CD8-positive, alpha-beta memory T cell (primary cell): ENCODE measurements at places on chromosomes 7 and 10. TPM values are rescaled to one million over a fixed set of nuclear protein-coding genes. Genes with fewer than 3 reads are reported as not detected.

- DNase-seq: no peak
- peaks cover 62% of the 10 kb centered on the region for H3K27me3 ChIP-seq
- no peak overlapping the region for H3K27ac ChIP-seq
- H3K4me3 ChIP-seq: no peak overlapping the region
These were observed 3.4 kb upstream of the MNX1 start for GRCh38 chr7:157013602-157014549.

DNA sequence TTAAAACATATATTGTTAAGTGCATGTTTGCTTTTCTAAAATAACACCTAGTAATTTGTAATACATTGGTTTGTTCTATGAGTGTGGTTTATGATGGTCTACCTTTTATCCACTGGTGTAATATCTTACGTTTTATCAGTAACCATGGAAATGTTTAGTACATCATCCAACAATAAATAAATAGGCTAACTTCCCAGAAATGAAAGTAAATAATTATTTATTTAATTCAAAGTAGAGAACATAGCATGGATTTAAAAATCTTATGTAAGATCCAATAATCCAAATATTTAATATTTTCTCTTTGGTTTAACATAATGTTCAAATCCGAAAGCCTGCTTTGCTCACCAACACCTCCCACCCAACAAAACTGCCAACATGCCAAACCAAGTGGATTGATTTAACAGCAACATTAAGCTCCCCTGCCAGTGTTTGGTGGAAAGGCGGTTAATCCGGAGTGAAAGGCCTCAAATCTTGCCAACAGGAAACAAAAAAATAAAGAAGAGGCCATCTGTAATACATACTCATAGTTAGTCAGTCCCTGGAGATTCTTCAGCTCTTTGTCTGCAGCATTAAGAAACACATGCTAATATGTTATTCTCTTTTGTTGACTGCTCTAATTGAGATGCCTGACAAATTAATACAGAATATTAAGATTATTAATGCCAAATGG lies 897.8 kb downstream of the CNTNAP2 start:
- no peaks in the 10 kb centered on the region for H3K36me3 ChIP-seq
- H3K4me1 ChIP-seq: no peaks in the 10 kb centered on the region
- H3K27me3 ChIP-seq: no peaks in the 10 kb centered on the region
- no peak overlapping the region for H3K27ac ChIP-seq

- H3K27ac ChIP-seq: no peak overlapping the region
- no peaks in the 10 kb centered on the region for H3K4me1 ChIP-seq
- no peak for DNase-seq
- no peaks in the 10 kb centered on the region for H3K27me3 ChIP-seq
These were observed 259.3 kb downstream of the SNX13 start for GRCh38 chr7:17680943-17681351.

- H3K27me3 ChIP-seq: no peaks in the 10 kb centered on the region
- H3K4me3 ChIP-seq: no peak overlapping the region
- no peaks in the 10 kb centered on the region for H3K36me3 ChIP-seq
- DNase-seq: no peak
These were observed 27.7 kb upstream of the TMEM229A start for GRCh38 chr7:124060528-124060927.

DNA sequence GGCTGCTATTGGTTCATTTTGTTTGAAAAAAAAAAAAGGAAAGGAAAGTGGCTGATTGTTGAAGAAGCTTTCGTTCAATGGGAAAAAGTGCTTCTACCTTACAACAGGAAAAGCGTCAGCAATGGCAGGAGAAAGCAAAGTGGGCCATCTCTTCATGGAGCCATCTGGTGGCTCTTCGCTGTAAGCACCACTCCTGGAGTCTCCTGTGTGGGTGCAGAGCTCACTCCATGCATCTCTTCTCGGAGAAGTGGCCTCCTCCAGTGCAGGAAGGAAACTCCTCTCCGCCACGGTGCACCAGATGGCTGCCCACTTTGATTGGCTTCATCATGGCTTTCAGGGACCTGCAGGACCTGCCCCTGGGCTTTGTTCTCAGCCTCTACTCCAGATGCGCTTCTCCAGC lies 250.9 kb downstream of the PTEN start:
- no peak overlapping the region for H3K4me3 ChIP-seq
- no peak overlapping the region for H3K27ac ChIP-seq
- no peaks in the 10 kb centered on the region for H3K36me3 ChIP-seq
- peaks cover 22% of the 10 kb centered on the region for H3K4me1 ChIP-seq

DNA sequence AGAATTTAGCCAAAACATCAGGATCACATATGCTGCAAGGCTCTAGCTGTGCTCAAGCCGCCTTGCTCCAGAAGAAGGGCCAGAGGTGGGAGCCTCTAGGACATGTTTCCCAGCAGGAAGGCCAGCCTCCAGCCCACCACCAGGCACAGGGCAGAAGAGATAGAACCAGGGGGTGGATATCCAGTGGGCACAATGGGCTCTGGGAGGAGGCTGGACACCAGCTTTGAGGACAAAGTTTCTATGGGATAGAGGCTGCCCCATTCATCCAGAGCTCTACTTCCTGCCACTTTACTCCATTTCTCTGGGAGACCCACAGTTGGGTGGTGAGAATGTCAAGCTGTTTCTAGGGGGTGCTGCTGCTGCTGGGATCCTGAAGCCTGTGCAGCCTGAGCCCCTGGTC lies 77.1 kb downstream of the ARHGAP22 start:
- no peak for DNase-seq
- H3K27me3 ChIP-seq: no peaks in the 10 kb centered on the region
- no peak overlapping the region for H3K27ac ChIP-seq

Gene EBF3
- total RNA-seq: not detected

DNA sequence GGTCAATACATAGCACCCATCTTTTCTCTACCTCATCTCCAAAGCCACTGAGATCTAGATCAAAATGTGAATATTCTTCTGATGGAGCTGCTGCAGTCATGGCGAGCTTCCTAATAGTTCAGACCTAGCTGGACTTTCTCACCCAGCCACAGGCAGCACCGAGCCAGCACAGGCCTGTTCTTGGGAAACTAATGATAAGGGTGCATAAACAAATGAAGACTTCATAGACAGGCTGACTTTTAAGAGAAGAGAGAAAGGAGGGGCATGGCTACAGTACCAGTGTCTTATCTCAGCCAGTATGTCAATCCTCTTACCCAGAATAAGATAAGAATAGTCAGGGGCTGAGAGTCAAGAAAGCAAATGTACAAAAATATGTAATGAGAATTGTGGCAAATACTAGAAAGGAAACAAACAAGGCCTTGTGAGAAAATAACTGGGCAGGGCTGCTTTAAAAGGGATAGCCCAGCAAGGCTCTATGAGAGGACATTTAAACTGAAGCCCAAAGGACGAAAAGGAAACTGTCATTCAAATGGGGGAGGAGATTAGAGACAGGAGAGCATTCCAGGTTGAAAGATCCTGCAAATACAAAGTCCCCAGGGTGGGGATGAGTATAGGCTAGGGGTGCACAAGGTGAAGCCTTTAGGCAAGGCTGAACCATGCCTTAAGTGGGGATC lies 21.8 kb upstream of the CDK14 start:
- H3K27me3 ChIP-seq: no peaks in the 10 kb centered on the region
- H3K27ac ChIP-seq: no peak overlapping the region
- H3K36me3 ChIP-seq: no peaks in the 10 kb centered on the region
- DNase-seq: no peak
- H3K4me1 ChIP-seq: no peaks in the 10 kb centered on the region
- H3K4me3 ChIP-seq: no peak overlapping the region

Gene HABP2
- not detected for total RNA-seq

DNA sequence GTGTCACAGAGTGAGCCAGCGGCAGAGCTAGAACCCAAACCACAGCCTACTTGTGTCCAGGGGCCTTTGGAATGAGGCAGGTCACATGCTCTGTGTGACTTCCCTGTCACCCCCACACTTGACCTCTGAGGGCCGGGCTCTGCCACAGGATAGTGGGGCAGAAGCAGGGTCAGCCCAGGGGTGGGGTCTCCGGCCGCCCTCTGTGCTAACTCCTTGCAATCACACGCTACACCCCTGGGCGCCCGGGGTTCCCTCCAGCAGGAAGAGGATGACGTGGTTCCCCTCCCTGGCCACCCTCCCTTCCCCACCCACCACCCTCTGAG lies 19.8 kb downstream of the TECPR1 start:
- no peaks in the 10 kb centered on the region for H3K4me1 ChIP-seq
- H3K4me3 ChIP-seq: no peak overlapping the region
- peaks cover 10% of the 10 kb centered on the region for H3K36me3 ChIP-seq
- no peak for DNase-seq
- H3K27ac ChIP-seq: no peak overlapping the region

DNA sequence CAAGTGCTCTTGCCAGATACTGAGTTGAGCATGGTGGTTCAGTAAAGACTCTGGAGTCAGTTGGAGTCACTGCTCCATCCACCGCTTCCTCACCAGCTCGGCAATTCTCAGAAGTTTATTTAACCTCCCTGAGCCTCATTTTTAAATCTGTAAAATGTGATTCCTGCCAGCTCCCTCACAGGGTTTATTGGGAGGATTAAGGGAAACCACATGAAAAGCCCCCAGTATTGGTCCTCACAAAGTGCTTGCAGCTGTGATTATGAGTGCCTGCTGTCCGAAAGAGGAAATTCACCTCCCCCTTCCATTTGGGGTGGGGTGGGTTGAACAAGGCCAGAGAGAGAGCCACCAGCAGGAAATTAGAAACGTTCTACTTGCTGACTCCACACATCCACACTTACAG lies 99.0 kb downstream of the AOAH start:
- no peaks in the 10 kb centered on the region for H3K27me3 ChIP-seq
- no peak overlapping the region for H3K4me3 ChIP-seq
- no peaks in the 10 kb centered on the region for H3K4me1 ChIP-seq
- no peak for DNase-seq
- H3K36me3 ChIP-seq: peaks cover 5% of the 10 kb centered on the region

DNA sequence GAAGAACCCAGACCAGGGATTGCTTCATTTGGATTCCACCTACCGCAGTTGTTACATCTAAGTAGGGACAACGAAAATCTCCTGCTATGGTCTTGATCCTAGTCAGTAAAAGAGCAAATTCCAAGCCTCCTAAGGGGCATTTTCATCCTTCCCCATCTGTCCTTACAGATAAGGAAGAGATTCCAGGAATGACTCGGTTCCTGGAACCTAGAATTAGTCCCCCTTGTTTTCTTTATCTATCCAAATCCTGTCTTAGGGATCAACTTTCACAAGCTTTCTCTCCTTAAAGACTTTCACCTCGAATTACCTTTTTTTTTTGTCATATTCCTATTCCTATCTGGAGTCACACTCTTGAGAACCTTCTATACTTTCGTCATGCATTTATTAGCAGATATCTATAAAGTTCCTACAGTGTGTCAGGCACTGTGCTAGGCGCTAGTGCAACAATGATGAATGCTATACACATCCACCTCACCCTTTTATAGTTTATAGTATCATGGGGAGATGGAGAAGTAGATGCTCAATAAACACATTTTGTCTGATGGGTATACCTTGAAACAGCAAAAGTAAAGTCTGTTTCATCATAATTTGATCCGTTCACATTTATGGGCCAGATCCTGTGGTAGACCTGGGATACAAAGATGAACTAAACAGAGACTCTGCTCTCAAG lies 39.2 kb downstream of the LAMB4 start:
- peak overlapping the region; percentile 57 for H3K27ac ChIP-seq
- no peaks in the 10 kb centered on the region for H3K4me1 ChIP-seq
- H3K36me3 ChIP-seq: no peaks in the 10 kb centered on the region
- H3K4me3 ChIP-seq: no peak overlapping the region
- no peak for DNase-seq
- no peaks in the 10 kb centered on the region for H3K27me3 ChIP-seq

GRCh38 chr7:29453021-29453420 lies 110.6 kb upstream of the PRR15 start:
- H3K4me1 ChIP-seq: no peaks in the 10 kb centered on the region
- no peak overlapping the region for H3K27ac ChIP-seq
- no peaks in the 10 kb centered on the region for H3K27me3 ChIP-seq
- no peaks in the 10 kb centered on the region for H3K36me3 ChIP-seq
- no peak overlapping the region for H3K4me3 ChIP-seq

DNA sequence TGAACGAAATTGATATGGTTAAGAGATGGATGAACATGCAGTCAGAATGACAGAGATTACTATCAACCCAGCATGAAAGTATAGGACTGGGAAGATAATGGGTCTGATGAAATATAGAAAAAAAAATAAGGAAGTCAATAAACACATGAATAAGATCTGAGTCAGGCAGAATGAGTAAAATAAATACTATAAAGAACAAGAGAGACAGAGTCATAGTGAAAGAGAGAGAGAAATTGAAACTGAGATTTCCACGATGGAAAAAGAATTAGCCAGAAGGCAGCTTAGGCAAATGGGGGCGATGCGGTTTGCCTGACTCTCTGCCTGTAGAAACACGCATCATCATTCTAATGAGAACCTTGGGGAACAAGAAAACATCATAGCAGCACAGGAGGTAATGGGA lies 26.6 kb downstream of the SEMA3D start:
- H3K4me1 ChIP-seq: no peaks in the 10 kb centered on the region
- no peaks in the 10 kb centered on the region for H3K36me3 ChIP-seq
- H3K27me3 ChIP-seq: no peaks in the 10 kb centered on the region
- DNase-seq: no peak

DNA sequence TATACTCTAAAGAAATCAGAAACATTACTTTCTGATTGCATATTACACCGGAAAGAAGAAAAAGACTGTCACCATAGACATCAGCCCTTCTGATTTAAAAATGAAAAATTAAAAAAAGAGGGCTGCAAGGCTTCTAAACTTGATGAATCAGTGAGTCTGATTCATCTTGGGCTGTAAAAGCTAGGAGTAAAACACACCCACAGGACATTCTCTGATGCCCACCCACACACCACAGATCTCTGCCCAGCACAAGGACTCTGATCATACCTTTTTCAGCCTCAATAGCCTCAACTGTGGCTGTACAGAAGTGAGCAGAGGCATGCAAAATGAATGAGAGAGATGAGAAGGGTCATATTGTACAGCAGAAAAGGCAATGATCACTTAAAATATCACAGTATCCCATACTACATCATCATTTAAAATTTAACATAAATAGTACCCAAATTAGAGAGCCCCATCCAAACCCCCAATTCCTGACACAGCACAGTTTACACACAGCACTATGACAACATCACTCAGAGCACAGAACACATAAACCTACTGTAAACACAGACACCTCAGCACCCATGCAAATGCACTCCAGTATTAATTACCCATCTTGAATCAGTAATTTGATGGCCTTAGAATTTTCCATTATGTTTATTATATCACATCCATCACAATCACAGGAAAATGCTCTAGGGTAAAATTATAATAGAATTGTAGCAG lies 6.4 kb upstream of the MSS51 start:
- H3K27me3 ChIP-seq: no peaks in the 10 kb centered on the region
- no peak for DNase-seq
- H3K4me3 ChIP-seq: no peak overlapping the region
- H3K4me1 ChIP-seq: no peaks in the 10 kb centered on the region
- peaks cover 11% of the 10 kb centered on the region for H3K36me3 ChIP-seq

Gene GIMAP4
- 57.3 TPM for total RNA-seq

Gene PLOD3
- 41.3 TPM for total RNA-seq

Gene ATRNL1
- not detected for total RNA-seq

Gene IFIT3
- total RNA-seq: 0.35 TPM

DNA sequence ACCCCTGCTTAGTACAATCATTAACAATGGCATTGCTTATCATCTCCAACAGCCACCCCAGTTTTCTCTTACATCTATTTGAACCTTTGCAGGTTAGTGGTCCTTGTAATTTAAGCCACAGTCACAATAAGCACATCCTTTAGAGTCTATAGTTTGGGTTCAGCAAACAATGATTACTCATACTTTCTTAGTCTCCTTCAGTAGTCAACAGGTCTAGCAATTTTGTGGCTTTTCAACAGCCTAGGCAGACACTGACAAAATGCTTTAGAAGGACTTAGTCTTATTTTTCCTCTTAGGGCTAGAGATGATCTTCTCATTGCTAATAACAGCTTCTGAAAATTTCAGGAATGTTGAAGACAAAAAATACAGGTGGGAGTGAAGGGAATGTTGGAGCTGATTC lies 32.3 kb upstream of the FAM204A start:
- H3K4me3 ChIP-seq: no peak overlapping the region
- H3K27me3 ChIP-seq: no peaks in the 10 kb centered on the region
- no peak for DNase-seq
- H3K27ac ChIP-seq: no peak overlapping the region
- H3K4me1 ChIP-seq: no peaks in the 10 kb centered on the region
